ENCODE measurements at places on chromosomes 4 and X.

DNA sequence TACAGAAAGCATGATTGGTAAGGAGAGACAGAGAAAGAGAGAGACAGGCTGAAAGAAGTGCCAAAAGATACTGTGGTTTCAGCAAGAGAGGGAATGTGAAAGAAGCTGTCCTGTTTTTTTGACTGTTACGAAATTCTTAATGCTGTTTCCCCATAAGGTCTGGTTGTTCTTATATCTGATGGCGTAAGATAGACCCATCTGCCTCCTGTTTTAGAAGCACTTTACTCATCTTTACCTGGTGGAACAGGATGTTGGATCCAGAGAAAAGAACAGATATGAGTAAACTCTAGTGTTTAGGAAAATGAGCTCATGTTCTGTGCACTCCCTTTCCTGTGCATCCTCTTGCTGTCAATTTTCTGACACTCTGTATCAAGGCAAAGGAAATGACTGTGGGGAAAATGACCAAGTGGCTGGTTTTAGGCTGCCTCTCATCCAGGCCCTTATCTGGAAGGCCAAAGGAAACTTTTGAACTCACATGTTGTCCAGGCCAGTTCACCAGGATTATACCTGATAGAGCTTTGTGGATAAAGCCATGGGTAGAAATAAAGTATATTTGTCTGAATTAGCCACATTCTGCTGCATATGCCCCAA lies 311.7 kb upstream of the HTR2C start:
- no peak for DNase-seq

- no peak for DNase-seq
These were observed 70.4 kb upstream of the USP9X start for GRCh38 chrX:41014776-41015360.

DNA sequence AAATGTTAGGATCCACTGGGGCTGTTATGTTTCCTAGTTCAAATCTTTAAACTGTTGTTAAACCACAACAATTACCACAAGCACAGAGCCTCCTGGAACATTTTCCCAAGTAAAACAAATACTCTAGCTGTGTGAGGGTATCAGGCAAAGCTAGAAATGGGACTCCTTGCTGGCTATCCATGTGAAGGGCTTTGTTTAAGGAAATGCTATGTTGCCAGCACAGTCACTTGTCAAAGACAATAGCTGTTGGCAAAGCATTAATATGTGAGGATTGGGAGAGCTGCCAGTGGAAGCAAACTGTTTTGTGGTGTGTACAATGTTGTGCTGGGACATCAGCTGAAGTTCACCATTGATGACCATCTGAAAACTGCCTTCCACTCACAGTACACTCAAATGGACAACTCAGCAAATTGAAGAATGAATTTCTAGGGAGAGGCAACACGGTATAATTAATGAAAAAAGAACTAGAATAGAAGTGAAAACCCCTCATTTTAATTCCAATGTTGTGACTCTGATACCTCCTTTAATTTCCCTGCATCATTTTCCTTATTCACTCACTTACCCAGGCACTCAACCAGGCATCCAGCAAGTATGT lies 100.8 kb downstream of the ANXA3 start:
- no peak for DNase-seq

DNA sequence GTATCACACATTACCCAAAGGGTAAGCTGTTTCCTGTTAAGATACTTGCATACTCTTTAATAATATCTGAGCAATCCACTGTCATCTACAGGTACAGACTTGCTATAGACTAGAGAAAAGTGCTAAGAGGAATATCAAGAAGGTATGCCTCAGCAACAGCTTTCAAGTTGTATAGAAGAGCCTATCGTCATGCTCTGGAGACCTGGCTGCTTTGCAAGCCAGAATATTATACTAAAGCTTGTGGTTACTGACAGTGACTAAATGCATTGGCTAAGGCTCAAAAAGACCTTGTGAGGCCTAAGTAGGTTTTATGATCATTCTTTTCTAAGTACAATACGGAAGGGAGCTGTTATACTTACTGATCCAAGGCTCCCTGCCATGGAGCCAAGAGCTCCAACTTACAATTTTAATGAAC lies 11.3 kb downstream of the LAMP2 start:
- no peak for DNase-seq

DNA sequence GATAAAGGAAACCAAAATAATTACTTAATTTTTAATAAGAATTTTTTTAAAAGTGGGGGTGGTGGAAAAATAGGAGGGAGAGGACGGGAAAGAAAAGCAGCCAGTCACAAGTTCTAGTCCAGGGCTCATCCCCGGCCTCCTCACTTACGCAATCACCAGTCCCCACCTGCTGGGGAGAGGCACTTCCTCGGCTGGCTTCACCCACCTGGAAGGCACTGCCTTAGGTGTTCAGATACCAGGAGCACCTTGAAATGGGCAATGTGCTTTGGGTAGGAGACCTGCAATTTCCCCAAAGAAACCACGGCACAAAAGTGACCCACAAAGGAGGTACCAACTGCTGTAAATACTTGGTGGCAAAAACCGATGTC lies 23.8 kb downstream of the AFAP1 start:
- DNase-seq = no peak

- DNase-seq = no peak
These were observed 355.2 kb upstream of the GALNT7 start for GRCh38 chr4:172813359-172813923.

DNA sequence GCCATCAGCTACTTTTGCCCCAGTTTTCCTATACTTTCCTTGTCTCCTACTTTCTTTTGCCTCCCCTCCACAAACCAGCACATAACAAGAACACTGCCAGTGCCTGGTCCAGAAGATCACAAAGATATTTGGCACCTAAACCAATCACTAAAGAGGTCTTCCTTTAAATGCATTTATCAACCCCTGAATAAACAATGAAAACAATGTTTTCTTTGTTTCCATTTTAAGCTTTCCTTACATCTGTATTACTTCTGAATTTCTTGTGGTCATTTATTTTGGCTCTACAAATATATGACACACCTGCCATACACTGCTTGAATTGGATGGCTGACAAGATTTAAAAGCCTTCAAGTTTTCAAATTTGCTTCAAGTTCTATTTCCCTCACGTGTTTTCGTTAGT lies 43.9 kb downstream of the MBNL3 start:
- DNase-seq = no peak

- DNase-seq = no peak
These were observed 130.3 kb downstream of the DHRSX start for GRCh38 chrX:2370456-2370855.

DNA sequence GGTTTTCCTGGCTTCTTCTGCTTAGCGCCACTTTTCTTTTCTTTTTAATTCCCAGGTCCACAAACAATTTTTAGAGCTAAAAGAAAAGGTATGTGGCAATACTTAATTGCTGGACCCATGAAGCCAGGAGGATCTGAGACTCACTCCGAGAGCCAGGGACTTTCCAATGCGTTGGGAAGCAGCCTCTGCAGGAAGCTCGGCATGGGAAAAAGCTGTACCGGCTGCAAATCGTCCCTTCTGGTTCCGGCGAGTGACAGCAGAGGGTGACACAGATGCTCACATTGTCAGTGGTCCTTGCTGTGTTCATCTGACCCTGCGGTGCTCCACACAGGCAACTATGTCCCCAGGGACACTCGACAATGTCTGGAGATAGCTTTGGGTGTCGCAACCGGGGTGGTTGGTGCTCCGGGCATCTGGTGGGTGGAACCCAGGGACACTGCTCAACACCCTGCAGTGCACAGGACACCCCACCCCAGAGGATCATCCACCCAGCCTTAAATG lies 164.0 kb downstream of the PRKX start:
- DNase-seq = peak; percentile 29

DNA sequence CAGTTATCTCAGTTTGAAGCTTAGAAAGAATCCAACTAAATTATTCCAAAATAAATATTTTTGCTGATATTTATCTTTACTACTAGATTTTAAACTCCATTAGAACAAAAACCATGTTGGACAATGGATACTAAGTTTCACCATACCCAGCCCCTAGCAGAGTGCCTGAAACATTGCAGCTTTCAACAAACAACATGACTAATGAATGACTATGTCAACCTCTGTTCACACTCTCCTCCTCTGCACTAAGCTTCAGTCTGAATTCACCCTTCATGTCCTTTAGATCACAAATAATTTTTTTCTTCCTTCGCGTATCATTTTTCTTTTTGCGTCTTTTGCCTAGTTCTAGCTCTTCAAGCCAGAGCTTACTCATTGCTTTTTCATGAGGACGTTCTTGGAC lies 315.2 kb downstream of the PCDH10 start:
- no peak for DNase-seq

DNA sequence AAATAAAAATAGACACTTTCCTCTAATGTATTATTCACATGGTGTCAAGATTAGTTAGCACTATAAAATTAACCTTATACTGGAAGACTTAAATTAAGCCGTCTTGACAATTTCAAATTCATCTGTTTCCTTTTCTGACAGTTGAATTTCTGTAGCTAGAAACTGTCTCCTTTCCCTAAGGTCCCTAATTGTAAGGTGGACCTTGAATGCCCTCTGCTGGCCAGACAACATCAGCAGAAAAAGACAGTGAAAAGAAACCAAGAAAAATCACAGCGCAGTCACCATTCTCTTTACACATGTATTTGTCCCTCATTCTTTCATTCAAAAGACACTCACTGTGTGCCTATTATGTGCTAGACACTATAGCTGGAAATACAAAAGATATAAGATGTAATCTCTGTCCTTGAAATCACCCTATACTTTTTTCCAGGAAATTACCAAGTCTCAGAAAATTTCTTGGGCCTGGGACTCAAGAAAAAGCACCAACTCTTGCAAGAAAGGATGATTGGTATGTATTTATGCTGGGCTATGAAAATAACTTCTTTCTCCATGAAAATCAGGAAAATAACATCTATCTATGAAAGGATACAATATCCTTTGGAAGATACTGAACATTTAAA lies 32.7 kb upstream of the AMBN start:
- DNase-seq = peak; percentile 43

GRCh38 chr4:1846580-1846979 lies 9.4 kb downstream of the LETM1 start:
- no peak for DNase-seq

DNA sequence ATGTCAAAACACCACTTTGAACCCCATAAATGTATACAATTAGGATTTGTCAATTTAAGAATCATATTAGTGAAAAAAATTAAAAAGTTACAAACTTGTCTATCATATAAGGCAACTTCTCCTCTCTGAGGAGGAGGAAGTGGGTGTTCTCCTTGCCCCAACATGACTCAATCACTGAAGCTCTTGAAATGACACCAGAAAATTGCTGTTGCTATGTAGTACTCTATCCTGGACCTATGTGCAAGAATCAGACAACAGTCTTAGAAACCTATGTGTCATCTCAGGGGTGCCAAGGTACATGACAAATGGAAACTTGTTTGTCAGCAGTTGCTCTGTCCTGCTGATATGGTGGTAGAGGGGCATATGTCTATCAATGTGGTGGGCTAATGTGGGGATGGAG lies 47.7 kb downstream of the HMGB3 start:
- no peak for DNase-seq

- DNase-seq = no peak
These were observed 147.6 kb upstream of the ATP6AP2 start for GRCh38 chrX:40433160-40433559.

DNA sequence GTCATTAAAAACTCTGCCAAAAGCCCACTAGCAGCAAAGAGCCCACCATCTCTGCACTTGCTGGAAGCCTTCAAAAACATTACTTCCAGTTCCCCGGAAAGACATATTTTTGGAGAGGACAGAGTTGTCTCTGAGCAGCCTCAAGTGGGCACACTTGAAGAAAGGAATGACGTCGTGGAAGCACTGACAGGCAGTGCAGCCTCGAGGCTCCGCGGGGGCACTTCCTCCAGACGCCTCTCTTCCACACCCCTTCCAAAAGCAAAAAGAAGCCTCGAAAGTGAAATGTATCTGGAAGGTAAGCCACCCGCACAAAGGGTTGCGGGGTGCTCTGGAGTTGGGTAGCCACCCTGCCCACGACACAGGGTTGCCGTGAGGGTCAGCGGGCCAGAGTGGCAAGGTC lies 25.9 kb downstream of the OFD1 start:
- DNase-seq = no peak

DNA sequence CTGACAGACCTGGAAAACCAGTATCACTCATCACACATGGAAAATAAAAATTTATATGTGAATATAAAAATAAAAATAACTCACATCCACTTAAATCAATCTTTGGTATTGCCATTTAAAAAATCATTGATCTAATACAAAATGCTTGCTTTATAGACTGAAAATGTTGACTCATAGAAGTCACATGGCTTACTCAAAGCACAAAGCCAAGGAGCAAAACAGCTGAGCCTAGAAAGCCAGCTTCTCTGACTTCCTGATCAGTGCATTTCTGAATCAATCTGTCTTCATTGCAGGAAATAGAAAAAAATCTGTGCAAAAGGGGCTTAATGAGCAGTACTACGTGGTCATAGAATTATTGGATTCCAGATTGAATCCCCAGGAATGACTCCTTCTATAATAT lies 176.9 kb upstream of the HS3ST1 start:
- DNase-seq = no peak

DNA sequence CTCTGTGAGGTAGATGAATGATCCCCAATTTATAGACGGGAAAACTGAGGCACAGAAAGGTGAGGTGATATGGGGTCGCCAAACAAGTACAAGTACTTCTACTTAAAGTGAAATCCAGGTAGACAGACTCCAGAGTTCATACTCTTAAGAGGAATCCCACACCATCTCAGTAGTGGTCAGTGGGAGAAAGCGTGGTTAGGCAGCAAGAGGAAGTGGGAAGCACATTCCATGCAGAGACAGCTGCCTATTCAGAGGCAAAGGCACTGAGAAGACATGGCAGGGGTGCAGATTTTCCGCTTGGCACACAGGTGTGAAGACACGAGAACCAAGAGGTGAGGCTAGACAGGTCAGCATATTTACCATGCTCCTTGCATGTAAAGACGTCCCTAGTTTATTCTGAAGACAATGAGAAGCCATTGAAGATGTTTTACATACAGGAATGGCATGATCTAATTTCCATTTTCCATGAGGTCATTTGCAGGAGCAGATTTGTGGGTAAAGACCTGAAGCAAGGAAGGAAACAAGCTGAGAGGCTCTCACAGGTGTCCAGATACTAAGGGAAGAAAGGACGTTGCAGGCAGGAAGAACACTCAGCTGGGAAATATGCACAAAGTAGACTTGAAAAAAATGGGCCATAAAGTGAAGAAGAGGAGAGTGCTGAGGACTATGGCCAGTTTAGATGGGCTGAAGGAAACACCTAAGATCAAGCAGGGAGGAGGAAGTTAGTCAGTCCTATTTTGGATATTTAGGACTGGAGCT lies 17.3 kb upstream of the CLNK start:
- DNase-seq = no peak

DNA sequence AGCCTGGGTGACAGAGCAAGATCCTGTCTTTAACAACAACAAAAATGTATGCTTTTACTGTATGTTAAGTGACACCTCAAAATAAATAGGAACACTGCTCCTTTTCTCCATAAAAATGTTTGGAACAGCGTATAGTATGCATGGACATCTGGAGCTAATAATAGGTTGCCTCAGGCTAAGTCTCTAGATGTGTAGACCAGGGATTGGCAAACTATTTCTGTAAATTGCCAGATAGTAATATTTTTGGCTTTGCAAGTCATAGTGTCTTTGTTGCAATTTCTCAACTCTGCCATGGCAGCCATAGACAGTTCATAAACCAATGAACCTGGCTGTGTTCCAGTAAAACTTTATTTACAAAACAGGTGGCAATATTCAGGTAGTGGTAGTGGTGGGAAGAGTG lies 76.6 kb upstream of the CBLL2 start:
- no peak for DNase-seq
